ENCODE measurements at places on chromosomes 2 and 18.

GRCh38 chr18:46051731-46052461, 20.2 kb downstream of the PSTPIP2 start:
- DNase-seq = peak; percentile 64

- DNase-seq = no peak
Measured at GRCh38 chr18:21131698-21132227, 20.1 kb upstream of the ROCK1 start.

DNA sequence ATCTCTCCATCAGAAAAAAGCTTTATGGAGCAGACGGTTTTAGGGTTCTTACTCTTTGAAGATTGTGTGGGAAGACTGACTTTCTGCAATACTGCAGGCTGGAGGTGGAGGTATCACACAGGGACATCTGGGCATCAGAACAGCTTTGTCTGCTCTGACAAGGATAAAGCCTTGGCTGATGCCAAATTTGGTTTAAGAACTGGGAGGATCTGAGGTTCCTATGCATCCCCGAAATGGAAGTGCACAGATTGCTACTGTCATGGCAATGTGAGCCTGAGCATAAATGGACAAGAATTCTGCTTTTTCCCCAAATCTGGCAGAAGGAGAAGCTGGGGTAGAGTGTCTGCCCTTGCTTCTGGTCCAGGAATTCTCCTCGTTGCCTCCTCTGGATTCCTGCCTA, 424.3 kb downstream of the SLC4A3 start:
- no peak for DNase-seq

DNA sequence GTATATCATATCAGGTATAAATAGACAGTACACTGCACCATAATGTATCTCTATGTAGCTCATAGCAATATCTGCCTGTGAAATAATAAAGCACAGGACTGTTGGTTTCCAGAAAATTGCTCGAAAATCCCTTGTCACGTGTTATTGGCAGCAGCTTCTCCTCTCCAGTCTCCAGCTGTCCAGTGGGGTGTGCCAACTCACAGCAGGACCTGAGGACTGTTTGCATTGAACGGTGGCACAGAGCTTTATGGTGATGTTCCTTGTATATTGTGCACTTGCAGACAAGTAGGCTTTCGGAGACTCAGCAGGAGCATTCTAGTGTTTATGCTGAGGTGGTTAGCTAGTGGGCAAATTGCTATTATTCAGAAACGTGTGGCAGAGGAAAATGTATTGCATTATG, 182.2 kb upstream of the ATP5MC3 start:
- no peak for DNase-seq

DNA sequence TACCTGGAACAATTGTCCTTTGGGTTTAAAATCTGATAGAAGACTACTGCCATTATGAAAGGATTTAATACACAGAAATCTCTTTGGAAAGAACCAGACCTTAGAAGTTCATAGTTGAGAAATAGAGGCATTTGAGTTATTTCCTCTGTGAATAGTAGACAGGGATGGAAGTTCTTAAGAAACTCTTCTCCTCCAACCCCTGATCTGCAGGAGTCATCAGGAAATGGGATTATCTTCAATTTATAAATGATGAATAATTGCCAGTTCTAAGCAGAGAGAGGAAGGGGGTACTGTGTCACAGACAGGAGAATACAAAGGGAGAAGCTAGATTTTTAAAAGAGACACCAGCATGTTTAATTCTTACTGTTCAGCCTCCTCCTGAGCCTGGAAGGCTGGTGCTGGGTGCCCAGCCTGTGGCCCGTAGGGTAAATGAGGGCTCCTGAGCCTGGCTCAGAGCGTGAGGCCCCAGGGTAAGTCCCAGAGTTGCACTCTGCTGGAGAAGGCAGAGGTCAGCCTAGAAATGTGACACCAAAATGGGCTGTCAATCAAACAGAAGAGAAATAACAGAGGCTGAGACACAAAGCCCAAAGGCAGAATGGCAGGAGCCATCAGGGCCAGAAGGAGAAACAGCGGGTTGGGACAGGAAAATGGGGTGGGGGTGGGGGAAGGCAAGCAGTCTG, 58.2 kb upstream of the PKDCC start:
- peak; percentile 37 for DNase-seq

- no peak for DNase-seq
Measured at GRCh38 chr2:241598061-241598460, 38.9 kb downstream of the THAP4 start.

DNA sequence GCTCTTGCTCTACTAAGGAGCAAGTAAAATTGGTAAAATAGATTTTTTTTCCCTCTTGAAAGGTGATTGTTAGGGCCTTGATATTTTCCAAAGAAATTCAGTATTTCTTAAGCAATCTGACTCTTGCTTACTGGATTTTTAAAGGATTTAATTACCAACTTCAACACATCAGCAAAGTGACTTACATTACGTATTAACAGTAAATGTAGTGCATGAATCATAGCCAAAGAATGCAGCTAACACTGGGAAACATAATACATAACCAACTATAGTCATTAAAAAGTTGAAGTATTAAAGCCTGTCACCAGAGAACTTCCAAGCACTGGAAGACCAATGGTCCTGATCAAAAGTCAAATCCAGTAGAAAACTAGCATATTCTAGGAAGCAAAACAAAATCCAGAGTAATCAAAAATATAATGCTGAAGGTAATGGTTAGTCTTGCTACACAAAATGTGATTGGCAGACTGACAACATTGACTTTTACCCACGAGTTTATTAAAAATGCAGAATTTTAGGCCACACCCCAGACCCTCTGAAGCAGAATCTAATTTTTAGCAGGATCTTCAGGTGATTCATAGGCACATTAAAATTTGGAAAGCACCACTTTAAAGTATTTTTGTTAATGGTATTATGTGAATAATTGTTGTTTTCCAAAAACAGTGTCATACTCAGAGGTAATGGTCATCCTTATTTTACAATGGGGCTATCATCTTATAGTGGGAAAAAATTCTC, 31.8 kb upstream of the CAVIN2 start:
- DNase-seq = no peak

DNA sequence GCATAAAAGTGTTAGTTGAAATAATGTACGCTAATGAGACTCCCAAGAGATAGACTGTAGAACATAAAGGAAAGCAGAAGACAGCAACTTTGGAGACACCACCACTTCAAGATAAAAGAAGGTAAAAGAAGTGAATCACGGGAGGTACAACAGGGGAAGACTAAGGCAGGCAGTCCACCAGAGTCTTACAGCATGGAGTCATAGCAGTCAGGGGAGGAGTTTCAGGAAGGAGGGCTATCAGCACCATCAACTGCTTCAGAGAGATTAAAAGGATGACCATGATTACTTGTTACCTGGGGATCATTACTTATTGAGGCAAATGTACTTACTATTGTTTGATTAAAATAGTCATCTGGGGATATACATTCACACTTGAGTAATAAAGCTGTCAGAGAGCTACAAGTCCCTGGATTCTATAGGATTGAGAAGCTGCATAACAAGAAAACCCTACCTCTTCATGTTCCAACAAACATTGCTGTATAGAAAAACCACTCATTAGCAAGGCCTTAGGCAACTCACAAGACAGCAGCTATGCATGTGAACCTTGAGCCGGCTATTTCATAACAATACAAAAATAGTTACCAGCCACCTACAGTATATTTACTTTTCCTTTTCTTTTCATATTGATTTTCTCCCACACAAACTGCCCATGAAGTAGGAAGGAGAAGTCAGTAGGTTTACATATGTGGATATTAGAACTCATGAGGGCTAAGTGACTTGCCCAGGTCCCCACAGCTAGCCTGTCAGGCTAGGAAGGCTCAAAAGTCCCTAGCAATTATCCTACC, 101.7 kb downstream of the PDE11A start:
- peak; percentile 7 for DNase-seq

DNA sequence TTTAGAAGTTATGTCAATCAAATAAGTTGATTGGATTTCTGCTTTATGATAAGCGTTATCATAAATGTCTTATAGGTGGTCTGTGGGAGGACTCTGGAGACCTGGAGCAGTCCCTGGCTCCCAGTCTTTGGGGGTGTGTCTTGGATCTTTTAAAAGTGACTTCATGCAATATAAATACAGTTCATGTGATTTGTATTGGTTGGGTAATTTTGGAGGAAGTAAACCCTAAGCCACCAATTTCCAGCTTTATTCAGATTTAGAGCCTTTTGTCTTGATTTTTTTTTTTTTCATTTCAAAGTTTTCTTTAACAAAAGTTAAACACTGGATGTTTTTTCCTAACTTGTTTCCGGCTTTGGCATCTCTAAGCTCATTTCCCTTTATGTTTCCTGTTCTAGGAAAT, 68.8 kb downstream of the MAP4K4 start:
- no peak for DNase-seq

GRCh38 chr2:65264821-65265670, 37.4 kb downstream of the ACTR2 start:
- peak; percentile 68 for DNase-seq

DNA sequence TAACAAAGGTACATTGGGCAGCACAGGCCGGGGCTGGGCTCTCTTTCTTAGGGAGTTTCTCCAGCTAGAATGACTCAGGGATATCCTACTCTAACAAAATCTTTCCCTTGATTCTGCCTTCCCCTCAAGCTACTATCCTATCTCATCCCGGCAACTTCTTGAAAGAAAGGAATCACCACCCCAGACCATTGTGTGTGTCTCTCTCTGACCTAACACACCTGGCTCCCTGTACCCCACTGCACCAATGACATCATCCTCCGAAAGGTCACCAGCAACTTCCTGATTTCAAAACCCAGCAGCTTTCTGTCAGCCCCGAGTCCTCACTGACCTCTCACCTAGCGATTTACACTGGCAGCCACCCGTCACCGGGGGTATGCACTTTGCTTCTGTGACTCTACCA, 72.1 kb upstream of the MAP4K4 start:
- no peak for DNase-seq

- DNase-seq = no peak
Measured at GRCh38 chr2:114331934-114332333, 110.5 kb upstream of the DPP10 start.

- DNase-seq = no peak
Measured at GRCh38 chr2:71348302-71348701, 16.7 kb downstream of the ZNF638 start.

GRCh38 chr2:225282858-225283710, 116.4 kb upstream of the NYAP2 start:
- peak; percentile 27 for DNase-seq

DNA sequence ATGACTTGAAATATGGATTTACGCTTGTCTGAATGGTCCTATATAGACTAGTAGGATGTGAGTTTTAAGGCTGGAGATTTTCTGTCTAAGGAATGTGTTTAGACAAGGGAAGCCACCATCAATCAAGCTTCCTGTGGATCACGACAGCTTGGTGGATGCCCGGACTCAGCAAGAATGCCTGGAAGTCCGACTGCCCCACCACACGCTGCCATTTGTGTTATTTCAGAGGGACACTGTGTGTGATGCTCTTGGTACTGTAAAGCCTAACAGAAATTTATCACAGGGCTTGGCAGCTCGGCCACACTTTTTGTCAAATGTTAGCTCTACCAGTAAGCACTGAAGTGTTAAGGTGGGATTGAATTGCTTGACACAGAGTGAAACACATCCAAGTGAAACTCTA, 127.1 kb upstream of the CDH7 start:
- no peak for DNase-seq

DNA sequence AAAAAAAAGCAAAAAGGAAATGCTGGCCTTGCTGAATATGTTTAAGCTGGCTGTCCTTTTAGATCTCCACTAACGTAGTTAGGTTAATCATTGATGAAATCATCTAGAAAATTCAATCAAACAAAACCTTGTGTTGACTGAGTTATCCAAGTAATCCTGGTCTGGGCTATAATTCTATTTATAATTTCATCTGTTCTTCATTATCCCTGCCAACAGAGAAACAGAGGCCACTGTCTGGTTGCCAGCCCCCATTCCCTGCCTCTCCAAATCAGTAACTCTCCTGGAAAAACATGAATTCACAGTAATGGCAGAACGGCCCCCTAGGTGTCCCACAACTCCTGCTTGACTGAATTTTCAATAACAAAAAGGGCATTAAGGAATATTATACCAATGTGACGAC, 24.6 kb downstream of the DOCK10 start:
- no peak for DNase-seq

DNA sequence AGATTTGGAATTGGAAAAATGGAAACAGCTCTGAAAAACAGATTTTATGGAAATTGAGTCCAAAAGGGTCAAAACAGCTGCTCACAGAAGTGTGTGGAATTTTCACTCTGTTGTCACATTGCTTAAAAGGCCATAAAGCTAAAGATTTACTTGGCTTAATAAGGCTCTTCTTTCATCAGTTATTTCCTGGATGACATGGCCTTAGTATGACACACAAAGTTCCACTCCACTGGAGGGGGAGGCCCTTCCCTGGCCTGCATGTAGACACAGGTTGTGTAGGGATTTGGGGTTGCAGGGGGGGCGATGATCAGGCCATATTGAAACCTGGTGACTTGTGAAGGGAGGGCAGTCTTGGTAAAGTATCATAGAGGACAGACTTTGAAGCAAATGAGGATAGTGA, 34.0 kb downstream of the TMEM185B start:
- DNase-seq = no peak

DNA sequence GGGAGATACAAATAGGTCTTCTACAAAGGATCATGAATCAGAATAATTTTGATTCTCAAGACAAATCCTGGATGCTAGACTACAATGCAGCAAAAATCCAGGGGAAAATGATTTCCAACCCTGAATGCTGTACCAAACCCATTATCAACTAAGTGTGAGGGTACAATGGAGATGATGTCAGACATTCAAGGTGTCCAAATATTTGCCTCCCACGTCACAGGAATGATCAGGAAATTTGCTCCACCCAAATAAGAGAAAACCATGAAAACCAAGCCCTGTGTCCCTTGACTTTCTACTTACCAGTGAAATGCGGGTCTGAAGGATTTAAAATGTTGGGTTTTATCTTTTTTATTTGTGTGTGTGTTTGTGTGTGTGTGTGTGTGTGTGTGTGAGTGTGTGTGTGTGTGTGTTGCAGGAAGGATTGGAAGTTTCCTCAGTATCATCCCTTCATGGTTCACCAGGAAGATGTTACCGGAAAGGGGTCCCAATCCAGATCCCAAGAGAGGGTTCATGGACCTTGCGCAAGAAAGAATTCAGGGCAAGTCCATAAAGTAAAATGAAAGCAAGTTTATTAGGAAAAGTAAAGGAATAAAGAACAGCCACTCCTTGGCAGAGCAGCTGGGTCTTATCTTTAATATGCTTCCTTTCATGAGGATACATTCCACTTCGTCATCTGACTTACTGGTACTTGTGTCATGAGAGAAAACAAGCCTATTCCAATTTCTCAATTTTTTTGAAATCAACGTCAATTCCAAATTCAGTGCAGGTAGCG, 61.1 kb upstream of the ID2 start:
- no peak for DNase-seq

GRCh38 chr2:48423376-48423775, 106.6 kb upstream of the STON1 start:
- no peak for DNase-seq

GRCh38 chr2:47014564-47015051, 99.0 kb upstream of the MCFD2 start:
- DNase-seq = no peak

DNA sequence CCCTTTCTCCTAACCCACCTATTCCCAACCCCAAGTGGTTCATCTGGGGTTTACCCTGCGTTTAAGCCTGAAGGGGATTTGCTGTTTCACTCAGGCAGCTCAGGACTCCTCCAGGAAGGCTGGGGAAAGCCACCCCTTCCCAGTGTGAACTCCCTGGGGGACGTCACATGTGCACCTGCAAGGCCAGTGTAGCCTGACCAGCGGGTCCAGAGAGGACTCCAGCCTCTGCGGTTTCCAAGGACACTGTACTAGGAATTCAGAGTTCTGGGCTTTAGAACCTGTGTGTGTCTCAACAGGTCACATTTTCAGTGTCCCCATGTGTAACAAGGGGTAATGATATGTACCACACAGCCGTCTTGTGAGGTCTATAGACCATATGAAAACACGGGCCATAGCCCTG, 17.9 kb downstream of the EHD3 start:
- no peak for DNase-seq

Measured in Caco-2 (cell line).